ENCODE measurements at places on chromosomes 6 and 20.

- DNase-seq, result no peak
These were observed 5.1 kb upstream of the MRS2 start for GRCh38 chr6:24397631-24398030.

DNA sequence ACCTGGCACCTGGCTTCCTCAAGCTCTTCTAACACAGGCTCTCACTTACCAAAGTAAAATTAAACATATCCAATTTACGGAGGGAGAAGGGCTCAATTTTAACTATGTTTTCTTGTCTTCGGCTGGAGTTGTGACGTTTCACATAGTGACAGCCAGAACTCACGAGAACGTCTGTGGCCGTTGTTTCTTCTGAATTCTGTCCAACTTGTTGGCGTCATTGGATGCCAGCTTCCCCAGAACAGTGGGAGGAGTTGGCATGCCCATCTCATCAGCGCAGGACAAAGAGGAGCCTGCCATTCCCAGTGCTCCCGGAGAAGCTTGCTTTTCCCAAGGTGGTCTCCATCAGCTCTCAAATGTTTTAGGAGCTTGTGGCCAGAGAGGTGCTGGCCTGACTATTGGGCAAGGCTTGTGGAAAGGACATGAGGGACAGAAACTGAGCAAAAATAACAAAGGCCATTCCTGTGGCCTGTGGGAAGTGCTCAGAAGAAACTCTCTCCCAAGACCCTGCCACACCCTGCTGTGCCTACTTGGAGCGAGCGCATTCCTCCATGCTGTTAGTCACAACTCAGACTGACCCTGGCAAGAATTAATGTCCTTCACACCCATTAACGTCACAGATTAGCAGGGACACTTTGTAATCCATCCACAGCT is 265.4 kb upstream of the CDH4 start:
- no peak for DNase-seq

DNA sequence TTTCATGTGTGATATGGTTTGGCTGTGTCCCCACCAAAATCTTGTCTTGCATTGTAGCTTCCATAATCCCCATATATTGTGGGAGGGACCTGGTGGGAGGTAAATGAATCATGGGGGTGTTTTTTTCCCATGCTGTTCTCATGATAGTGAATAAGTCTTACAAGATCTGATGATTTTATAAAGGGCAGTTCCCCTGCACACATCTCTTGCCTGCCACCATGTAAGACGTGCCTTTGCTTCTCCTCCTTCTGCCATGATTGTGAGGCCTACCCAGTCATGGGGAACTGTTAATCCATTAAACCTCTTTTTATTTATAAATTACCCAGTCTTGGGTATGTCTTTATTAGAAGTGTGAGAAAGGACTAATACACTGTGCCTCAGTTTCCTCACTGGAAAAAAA is 4.2 kb upstream of the IL22RA2 start:
- DNase-seq, result no peak

DNA sequence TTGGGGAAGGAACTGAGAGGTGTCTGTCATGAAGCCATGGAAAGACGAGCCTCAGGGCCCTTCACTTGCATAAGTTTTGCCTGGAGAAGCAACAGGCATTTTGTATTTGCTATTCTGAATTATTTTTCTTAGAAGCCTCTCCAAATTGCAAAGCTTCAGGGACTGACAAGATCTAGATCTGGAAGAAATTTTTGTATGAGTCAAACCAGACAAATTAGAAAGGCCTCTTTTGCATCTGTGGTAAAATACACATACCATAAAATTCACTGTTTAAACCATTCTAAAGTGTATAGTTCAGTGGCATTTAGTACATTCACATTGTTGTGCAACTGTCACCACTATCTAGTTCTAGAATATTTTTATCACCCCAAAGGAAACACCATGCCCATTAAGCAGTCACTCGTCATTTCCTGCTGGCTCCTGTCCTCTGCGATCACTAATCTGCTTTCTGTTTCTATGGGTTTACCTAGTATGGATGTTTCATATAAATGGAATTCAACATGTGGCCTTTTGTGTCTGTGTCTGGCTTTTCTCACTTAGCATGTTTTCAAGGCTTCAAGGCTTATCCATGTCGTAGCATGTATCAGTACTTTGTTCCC is 269.1 kb downstream of the PHF3 start:
- no peak for DNase-seq

DNA sequence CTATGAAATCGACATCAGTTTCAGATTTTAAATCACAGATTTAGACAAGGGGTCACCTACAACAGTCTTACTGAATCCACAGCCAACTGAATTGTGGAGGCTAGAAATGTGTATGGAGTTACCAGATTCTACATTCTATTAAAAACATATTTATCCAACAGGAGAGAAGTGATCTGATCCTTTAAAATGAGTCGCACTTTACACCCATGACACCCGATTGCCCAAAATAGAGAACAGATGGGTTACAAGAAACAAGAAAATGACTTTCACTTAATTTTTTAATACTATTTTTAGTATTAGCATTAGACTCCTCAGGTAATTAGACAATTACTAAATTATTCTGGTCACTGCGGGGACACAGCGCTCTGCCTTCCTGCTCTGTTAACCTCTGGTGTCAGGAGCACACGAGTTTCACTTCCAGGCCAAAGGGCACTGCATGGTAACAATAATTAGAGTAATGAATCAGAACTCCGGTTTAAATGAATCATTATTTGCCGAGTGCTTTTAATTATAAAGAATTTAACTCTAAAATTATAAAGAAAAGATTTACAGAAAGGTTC is 108.6 kb downstream of the ATP9A start:
- no peak for DNase-seq

DNA sequence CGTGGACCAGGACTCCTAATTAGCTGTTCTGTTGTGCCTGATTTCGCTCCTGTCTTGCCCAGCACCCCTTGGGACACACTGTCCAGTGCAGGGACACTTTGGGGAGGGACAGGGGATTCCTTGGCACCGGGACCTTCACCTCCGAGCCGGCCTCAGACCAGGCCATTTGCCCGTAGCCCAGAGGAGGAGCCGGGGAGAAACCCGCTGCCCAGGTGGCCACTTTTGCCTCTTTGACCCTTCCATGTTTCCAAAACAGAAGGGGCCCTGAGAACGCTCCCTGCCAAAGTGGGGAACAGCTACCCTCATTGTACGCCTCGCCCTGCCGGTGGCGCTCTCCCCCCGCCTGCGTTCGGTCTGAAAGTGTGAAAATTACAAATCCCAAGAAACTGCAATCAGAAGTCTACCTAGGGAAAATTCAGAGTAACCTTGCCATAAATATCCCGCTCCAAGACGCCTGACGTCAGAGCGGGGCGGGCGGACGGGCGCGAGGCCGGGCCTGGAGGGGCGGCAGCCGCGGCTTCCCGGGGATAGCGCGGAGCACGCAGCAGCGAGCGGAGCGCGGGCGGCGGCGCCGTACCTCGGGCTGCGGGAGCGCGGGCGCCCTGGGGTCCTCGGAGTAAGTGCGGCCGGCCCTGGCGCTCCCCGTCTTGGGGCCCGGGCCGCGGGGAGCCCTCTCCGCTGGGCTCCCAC is at the start of gene DAAM2:
Gene DAAM2, plus strand, starts transcription at position 527 of the 690 bp plus-strand sequence. CDS start 63,927 bp downstream, outside the sequence.
- no peak for DNase-seq

DNA sequence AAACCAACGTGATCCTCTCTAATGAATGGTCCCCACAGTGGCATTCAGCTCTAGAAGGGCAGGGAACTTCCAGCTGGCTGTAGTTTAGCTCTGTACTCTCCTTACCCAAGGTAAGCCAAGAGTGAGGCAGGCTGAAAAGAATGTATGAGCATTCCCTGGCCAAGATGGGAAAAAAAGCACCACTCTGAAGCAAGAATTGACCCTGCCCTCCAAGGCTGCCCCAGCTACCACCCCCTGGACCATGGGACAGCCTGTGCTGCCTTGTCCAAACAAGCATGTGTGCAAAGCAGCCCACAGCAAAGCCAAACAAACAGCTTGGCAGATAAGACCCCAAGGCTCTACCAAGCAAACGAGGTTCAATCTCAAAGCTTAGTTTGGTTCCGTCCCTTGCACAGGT is 73.9 kb downstream of the GFOD1 start:
- DNase-seq, result no peak

DNA sequence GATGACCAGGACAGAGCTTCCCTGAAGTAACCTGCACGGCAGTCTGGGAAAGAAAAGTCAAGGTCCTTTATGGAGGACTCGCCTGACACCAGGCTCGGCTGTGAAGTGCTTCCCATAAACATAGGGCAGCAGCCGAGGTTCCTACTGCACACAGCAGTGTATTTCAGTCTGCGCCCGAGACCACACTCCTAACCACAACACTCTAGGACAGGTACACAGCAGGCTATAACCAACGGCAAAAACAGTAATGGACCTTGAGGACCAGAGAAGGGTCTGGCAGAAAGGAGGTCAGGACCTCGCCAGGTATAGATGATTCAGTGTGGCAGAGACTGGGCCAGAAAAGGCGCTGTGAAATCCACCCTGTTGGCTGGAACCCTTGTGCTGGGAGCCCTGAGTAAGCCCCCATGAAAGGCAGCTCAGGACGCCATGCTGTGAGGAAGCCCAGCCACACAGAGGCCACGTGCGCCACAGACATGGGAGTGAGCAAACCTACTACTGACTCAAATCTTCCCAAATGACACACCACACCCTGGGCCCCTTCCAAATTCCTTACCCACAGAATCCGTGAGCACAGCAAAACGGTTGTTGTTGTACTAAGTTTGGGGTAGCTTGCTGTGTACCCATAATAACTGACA is 129.6 kb upstream of the CST7 start:
- no peak for DNase-seq

DNA sequence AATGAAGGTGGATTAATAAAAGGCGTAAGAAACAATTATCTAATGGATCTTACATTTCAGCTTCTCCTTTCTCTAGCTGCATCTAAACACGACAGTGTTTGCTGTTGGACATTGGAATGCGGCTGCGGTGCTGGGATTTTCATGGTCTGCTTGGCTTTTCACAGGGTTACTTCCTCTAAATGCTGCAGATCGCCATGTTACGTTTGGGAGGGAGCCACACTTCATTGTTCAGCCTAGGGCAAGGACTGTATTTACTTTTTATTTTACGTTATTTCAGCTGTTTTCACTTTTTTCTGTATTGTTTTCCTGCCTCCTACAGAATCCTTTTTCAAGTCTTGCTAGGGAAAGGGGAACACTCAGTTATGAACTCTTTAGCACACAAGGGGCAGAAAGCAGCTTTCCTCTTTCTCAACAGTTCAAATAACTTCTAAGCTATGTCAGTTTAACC is 97.9 kb upstream of the MTHFD1L start:
- no peak for DNase-seq

DNA sequence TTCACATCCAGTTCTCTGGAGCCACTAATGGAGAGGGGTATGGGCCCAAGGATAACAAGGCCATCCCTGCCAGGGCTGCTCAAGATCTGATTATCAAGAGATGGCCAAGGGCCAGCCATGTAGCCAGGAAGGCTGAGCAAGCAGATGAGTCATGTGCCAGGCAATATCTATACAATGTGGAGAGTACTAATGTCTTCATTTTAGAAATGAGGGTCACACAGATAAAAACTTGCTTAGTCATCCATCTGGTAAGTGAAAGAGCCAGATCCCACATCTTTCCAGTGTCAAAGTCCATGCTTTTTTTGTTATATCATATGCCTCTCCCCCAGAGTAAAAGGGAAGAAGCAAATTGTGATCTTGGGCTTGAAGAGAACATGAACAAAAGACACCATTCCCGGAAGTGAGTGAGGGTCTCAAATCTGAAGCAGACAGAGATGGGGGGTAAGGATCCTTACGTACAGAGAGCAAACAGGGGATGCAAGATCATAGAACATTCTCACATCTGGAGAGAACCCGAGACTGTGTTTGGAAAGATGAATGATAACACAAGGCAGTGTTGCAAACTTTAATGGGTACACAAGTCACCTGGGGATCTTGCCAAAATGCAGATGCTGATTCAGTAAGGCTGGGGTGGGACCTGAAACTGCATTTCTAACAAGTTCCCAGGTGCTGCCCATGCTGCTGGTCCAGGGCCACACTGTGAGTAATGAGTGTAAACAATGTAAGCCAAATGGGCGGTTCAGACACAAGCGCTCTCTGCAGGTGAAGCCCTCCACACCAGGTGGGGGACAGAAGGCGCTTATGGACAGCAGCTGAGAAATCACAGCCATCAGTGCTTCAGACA is 20.0 kb upstream of the GSTA3 start:
- DNase-seq, result no peak

DNA sequence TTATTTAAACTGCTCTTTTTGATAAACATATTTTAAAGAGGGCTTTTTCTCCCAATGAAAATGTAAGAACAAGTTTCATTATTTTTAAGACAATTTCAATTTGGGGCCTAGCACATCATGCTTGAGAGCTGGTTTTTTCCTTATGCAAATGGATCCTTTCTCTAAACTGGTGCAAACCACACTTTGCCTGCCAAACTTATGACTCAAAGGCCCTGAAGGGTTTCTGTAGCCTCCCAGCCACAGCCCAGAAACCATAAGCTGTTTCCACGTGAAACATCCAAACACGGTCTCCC is 451 bp upstream of the HSF2 start:
- no peak for DNase-seq

GRCh38 chr6:106560996-106561685 is 68.2 kb downstream of the RTN4IP1 start:
- no peak for DNase-seq

DNA sequence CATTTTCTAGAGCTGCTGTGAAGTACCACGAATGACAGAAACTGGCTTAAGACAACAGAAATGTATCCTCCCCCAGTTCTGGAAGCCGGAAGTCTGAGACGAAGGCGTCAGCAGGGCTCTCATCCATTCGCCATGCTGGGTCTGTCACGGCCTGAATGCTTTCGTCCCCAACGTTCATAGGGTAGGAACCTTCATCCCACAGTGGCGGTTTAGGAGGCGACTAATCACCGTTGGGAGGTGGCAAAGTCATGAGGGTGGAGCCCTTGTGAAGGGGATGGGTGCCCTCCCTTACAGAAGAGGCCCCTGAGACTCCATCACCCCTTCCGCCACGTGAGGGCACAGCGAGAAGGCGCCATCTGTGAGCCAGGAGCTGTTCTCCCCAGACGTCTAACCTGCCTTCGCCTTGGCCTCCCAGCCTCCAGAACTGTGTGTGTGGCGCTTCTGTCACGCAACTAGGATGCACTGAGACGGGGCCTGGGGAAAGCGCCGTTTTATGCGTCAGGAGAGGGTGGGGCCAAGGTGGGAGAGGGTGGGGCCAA is 250.3 kb downstream of the TTLL2 start:
- no peak for DNase-seq

GRCh38 chr6:87391334-87391733 is 16.4 kb upstream of the CFAP206 start:
- DNase-seq, result no peak

DNA sequence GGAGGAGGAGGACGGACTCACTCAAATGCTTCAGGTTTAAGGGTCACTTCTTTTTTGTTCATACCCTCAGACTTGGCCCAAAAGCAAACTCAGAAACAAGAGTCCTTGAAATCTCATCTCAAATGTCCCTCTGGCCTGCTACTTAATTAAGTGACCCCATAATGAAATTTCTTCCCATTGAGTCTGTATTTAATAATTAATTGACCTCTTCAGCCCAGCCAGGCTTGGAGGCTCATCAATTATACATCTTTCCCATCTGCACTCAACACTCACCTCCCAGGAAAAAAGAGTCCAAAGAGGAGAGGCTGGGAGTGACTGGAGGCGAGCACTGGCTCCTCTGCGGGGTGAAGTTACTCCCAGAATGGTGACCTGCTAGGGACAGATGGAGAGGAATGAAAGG is 90.5 kb upstream of the EYA2 start:
- DNase-seq, result no peak

Measured in stimulated activated CD8-positive, alpha-beta memory T cell treated with anti-CD3 and anti-CD28 coated beads, Interleukin-4, amount 100 ng/mL, for 24 hours (primary cell).